Activated T-helper 2 cell treated with anti-CD3 and anti-CD28 coated beads, Interferon-gamma antibody, Interleukin-2, Interleukin-4, amounts not matched to agents 10 μg/mL and 5 μg/mL and 100 μg/mL, durations not matched to agents 14 hours and 24 hours and 36 hours (primary cell): ENCODE measurements at places on chromosomes 11 and 22.
A peak's percentile ranks its signal among the peaks of the same experiment; 100 is the strongest.

GRCh38 chr11:64095949-64096348 is 60.2 kb downstream of the FLRT1 start:
- no peak for DNase-seq

DNA sequence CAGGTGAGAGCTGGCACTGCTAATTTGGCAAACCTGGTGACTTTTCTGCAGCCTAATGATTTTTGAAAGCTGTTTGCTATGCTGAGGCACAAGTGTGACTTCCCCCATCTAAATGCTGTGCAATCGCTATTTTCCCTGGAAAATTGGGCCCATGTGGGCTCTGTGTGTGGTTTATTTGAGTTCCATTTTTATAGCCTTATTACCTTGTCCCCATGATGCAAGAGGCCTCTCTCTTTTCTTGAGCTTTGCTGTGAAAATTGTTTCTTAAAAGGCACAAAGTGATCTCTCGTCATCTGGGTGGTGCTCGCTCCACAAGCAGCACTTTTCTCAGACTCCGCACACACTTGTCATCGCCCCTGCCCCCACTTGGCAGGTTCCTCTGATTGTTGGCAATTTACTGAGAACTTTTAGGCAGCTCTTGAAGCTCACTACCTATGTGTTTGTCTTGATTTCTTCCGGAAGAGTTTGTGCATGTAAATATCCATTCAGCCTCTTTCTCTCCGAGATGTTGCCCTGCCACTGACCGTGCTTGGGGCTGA is 24.9 kb downstream of the BMAL1 start:
- no peak for DNase-seq

DNA sequence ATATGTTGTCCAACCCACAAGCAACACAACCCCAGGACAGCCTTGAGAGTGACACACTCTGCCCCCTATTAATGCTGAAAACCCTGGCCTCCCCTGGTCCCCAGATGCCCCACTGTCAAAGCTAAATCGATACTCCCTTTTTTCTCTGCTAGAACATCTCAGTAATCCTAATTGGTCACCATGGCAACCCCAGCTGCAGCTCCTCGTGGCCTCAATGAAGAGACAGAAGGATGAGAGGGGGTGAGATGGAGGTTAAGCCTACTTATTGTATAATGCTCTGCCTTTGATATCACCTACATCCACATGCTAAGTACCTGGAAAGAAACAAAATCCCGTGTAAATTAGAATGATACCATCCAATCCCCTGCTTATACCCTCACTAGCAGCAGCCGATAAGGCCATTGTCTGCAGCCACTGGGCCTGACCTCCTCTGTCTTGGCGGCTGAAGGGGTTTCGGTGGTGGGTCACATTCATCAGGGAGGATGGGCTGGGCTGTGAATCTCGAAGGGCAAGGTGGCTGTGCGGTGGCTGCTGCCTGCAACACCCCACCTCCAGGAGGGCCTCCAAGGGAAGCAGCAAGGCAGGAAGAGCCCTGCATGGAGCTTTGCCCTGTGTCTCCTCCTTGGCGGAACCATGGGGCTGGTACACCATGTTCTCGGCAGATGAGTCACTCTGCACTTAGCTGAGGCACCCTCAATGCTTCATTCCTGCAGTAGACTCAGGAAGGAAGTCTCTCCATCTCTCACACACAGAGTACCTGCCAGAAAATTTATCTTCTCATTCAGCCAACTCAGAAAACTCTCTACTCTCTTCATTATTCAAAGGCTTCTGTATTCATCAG is 399.5 kb downstream of the BUD13 start:
- no peak for DNase-seq

DNA sequence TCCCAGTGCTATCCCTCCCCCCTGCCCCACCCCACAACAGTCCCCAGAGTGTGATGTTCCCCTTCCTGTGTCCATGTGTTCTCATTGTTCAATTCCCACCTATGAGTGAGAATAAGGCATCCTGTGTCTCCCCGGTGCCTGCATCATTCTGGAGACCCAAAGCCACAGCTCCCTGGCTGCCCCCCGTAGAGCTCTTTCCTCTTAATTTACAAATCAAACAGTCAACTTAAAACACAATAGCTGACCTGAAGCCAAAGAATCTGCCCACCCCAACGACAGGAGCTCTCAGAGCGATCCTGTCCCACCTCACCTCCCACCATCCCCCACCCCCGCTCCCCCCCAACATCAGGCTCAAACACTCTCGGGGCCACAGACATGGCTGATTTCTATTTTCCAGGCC is 558.3 kb downstream of the BRD1 start:
- no peak for DNase-seq

DNA sequence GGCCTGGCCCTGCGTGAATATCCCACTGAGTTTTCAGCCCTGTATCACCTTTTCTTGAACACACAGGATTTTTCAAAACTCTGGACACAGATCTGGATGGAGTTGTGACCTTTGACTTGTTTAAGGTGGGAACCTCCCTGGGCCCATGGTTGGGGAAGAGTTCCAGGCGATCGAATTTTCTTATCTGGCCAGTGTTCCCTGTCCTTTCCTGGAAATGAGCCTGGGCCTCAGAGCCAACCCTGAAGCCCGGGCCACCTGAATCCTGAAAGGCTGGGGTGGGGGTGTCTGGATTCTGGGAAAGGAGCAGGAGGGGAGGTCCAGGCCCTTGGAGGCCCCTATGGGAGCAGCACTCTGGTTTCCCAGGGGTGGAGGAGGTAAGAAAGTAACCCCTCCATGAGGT is 29.0 kb downstream of the CAPN1 start:
- DNase-seq: no peak

DNA sequence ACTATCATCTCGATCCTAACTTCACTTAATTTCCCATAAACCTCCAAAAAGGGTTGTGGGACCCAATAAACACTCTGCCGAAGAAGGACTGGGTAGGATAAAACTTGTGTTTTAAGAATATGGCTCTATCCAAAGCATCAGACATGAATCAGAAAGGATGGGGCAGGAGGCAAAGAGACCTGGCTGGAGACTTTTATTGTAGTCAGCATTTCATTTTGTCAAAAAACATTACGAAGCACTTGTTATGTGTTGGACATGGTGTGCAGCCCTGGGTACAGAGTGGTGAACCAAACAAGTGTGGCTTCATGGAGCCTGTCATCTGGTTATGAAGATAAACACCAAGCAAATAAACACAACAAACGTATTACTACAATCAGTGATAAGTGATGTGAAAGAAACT is 17.3 kb downstream of the IL10RA start:
- DNase-seq: no peak

DNA sequence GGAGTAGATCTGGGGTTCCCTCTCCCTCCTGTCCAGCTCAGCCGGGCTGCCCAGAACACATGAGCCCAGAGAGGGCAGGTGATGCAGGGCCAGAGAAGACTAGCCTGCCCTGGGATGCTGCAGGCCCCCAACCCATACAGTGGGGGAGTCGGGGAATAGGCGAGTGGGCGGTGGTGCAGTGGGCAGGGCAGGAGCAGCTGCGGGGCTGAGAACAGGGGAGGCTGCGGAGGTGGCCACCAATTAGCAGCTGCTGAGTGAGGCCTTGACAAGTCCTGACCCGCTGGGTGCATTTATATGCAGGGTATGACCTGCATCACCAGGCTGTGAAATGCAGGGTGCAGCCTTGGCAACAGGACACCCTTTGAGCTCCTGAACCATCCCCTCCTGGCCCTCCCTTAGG is 43.1 kb downstream of the NFAM1 start:
- DNase-seq: no peak

- DNase-seq: no peak
Measured at GRCh38 chr11:86144846-86145245, 76.0 kb upstream of the PICALM start.

GRCh38 chr11:116261606-116262005 is 511.2 kb downstream of the BUD13 start:
- DNase-seq: no peak

- no peak for DNase-seq
Measured at GRCh38 chr11:10029386-10030121, 264.5 kb downstream of the SBF2 start.

- no peak for DNase-seq
Measured at GRCh38 chr11:58576887-58577471, 1.3 kb upstream of the LPXN start.

DNA sequence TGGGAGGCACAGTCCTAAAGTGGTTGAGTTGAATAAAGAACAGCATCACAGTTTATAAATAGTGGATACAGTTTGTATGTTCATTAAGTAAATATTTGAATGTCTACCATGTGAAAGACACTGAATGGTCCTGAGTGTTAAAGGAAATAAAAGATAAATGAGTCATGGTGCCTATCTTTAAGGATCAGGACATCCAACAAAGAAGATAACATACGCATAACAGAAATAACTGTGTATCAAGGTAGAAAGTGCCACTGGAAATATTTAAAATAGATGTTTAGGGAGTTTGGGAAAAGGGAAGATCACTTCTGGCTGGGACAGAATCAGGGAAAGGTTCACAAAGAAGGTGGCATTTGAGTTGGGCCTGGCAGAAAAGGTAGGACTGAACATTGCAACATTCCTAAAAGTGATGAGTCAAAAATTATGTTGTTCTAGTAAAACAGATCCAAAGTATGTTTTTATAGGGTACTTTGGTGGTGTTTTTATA is 41.5 kb downstream of the CSTPP1 start:
- no peak for DNase-seq

GRCh38 chr11:74735365-74735928 is 4.2 kb upstream of the CHRDL2 start:
- DNase-seq: no peak

DNA sequence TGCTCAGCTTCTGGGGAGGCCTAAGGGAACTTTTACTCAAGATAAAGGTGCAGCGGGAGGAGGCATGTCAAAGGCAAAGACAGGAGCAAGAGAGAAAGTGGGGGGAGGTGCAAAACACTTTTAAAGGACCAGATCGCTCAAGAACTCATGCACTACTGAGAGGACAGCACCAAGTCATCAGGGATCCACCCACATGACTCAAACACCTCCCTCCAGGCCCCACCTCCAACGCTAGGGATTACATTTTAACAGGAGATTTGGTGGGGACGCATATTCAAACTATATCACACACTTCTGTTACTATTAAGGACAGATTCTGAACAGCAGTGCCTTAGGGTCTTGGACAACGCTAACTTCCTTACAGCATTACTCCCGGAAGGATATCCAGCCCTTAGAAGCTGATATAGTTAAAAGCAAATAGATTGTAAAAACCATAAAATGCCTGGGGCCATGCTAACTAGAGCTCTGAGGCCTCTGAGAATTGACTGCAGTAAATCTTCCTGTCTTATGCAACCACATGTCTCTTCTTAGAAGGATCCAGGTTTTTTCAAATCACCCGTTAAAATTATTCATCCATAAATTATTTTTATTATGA is 16.7 kb upstream of the ZC3H12C start:
- DNase-seq: no peak

DNA sequence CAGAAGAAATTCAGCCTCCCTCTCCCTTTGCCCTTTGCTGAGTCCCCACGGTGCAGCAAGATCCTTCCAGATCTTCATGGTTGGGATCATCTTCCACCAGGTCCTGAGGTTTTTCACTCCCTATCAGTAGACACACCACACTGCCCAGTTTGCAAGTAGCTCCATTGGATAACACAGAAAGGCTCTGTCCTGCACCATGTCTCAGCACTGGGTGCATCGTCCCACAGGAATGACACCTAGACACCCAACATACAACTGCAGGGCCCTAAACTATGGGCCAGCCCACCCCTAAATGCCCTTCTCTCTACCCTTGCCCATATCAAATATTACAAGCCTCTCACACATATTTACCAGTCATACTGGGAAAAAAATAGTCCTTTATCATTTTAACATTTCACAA is 9.4 kb downstream of the KLHL22 start:
- DNase-seq: no peak

GRCh38 chr22:23716811-23717801 is 26.3 kb downstream of the RGL4 start:
- peak; percentile 77 for DNase-seq

- DNase-seq: peak; percentile 27
Measured at GRCh38 chr11:131688048-131688693, 317.8 kb downstream of the NTM start.

DNA sequence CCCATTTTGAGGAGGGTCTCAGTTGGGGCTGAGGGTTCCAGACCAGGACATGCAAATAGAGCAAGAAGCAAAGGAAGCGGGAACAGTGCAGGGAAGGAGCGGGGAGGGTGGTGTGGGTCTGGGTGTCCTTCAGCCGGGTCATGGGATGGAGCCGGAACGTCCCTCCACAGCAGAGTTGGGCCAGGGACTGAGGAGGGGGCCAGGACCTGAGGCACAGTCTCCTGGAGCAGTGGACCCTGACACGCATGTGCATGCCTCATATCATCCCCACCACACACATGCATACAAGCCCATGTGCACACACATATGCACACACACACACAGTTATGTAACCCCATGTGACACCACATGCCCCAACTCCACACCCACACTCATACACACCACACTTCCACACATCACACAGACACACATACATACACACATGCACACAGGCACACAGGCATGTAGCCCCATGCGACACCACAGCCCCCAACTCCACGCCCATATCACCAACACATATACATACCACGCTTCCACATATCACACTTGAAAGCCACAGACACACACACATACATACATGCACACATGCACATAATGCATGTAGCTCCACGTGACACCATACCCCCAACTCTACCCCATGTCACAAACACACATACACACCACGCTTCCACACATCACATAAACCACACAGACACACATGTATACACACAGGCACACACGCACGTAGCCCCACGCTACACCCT is 1026.6 kb downstream of the BRD1 start:
- DNase-seq: no peak

DNA sequence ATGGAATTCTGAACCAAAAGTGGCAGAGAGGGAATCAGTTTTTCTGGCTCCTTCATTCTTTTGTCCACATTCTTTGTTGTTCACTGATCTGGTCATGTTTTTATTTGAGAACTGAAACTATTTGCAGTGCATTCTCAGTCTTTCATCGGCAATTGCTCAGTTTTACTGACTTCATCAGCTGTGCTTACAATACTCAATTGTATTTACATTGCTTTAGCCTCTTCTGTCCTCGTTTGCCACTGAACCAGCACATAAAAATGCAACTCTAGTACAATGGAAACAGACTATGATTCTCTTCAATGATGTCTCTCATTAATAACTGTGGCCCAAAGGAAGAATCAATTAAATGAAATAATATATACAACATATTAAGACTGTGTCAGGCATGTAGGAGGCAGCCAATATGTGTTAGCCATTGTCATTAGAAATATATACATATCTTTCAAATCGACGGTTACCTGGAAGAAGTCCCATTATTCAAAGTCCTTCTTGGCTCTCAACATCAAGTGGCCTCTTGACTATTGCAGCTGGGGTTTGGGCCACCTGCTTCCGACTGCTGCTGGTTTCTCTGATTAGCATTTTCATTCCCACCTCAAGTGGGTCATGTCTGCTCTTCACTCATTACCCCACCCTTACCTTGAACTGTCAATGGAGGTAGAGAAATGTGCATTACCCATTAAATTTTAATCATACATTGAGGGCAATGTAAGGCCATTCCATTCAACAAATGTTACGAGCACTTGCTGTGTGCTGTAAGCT is 600.1 kb downstream of the INSC start:
- DNase-seq: no peak

- no peak for DNase-seq
Measured at GRCh38 chr11:132969892-132970291, 562.4 kb downstream of the OPCML start.
